ENCODE measurements at places on chromosomes 3 and 15.
A peak's percentile ranks its signal among the peaks of the same experiment; 100 is the strongest.

- DNase-seq, result no peak
Observed at GRCh38 chr3:155772801-155773200, 27.9 kb upstream of the PLCH1 start.

DNA sequence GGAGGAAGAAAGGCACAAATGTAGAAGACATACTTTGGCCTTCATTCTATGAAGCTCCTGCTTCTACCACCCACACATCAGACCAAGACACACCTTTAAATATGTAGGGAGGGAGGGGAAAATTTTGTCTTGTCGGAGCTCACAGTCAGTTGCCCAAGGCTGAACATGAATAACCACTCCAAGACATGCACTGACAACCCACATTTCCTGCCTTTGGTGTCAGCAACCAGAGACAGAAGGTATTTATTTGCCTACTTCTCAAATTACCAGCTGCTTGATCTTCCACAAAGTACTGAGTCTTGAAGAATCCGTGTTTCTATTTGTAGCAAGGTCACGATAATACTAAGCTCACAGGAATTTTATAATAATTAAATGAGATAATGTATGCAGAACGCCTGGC is 169.7 kb downstream of the KCNMB2 start:
- DNase-seq, result no peak

GRCh38 chr3:174460831-174461230 is 398.3 kb upstream of the NAALADL2 start:
- DNase-seq, result no peak

GRCh38 chr3:37855363-37855970 is 6.2 kb upstream of the CTDSPL start:
- DNase-seq, result peak; percentile 72

DNA sequence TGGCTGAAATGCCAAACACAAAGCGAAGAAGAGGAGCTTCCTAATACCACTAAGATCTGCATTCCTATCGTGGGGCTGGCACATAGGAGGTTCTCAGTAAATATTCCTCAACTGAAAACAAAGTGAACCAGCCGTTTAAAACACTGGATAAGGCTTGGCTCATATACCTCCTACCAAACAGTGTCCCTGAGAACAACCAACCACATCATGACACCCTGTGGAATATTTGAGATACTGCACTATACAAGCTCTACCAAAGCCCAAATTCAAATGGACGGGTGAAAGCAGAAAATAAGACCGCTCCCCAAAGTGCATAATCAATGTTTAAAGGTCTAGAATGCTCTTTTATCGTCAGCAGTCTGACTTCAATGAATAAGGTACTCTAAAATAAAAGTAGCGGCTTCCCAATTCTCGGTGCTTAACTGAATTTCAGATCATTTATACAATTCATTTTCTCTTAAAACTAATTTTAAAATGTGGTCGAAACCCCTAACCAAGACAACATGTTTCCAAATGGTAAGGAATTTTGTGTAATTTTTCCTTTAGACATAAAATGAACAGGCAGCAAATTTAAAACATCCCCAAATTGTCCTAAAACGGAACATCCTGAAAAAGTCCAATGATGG is 425.8 kb downstream of the ERC2 start:
- DNase-seq, result peak; percentile 64

DNA sequence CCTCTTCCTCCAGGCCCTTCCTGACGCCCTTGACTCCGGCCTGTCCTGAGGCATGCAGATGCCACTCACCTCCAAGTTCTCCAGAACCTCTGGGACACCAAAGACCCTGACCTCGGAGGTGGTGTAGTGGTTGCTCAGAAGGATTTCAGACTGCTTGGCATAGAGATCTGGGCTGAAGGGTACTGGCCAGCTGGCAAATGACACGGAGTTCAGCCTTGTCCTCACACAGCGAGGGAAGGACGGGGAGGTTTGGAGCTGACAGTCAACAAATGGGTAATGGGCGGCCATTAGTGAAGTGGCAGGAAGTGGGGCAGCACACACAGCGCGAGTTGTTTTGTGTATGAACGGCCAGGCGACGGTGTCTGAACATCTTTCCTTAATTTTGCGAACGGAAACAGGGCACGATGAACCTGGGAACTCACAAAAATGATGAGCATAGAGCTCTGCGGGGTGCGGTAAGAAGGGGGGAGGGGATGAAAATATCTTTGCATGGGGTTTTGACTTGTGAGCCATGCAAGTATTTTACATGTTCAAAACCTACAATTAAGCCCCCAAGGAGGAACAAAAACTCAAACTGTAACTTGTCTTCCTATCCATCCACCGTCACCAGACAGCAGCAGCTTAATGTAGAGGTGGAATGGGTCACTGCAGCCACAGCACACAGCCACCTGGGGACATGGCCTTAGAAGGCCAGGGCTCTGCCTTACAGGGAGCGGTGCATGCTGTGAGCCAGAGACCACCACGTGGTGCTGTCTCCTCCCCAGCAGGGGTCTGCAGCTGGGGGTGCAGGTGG is 43.6 kb upstream of the RPL32 start:
- no peak for DNase-seq

DNA sequence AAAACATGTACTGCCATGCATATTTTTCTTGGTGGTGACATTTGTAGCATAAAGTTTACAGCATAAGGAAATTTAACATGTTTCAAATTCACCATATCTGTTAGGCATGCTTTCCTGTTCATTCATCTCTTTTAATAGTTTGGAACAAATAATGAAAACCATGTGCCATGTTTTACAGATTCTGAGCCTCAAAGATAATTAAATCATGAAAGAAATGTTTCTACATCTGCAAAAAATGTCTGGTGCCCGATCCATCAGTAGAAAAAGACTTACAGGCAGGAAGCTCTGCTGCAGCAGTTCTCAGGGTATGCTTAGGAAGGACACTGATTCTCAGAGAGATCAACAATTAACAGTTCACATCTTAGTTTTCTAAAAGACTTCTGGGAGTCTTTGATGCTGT is 316.2 kb downstream of the IL5RA start:
- no peak for DNase-seq

DNA sequence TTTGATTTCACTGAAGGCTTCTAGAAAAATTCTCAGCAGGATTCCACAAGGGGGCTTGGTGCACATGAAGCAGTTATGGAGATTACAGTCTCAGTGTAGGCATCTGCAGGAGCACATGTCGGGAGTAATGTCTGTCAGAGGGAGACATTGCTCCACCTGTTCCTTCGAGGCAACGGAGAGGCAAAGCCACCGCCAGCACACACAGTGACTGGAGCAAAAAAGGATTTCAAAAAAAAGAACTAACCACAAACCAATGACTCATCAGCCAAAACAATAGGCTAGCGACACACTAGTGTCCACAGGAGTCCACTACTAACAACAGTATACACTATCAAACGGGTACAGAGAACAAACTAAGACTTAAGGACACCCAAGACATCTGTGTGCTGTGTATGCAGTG is 68.9 kb downstream of the NPTN start:
- no peak for DNase-seq

GRCh38 chr3:99175276-99175812 is 273.8 kb upstream of the DCBLD2 start:
- DNase-seq, result no peak

DNA sequence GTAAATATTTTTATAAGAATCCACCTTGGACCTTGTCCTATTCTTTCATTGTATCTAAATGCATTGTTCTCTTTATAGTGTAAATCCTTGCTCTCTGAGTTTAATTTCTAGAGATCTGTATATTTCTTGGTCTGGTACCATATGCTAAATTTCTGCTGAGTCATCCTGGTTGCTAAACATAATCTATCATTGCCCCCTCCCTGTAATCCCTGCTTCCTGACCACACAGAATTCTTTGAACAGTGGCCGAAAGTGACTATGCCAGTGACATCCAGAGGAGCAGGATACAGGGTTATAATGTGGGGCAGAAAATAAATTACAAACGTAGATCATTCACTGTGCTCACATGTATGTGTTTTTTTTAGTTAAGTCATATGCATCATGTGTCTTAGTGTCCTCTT is 143.1 kb downstream of the DIPK2A start:
- no peak for DNase-seq

GRCh38 chr15:50418041-50418583 is 6.1 kb upstream of the USP8 start:
- DNase-seq, result no peak

DNA sequence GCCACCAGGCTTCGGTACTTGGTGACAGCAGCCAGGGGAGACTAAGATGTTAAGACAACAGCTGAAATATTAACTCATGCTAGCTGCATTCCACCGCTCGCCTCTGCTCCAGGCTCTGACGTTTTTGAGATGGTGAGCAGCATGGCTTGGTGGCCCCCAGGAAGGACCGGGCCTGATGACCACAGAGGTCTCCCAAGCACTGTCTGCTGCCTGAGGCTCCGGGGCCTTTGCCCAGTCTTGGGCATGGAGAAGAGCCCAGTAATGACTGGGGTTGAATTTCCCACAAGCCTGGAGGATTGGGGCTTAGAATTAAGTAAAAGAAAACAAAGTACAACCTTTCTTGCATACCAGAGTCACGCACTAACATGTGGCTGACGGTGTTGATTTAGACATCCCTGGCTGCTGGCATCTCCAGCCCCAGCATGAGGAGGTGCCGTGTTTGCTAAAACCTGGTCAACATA is 243.6 kb upstream of the LYSMD4 start:
- no peak for DNase-seq

DNA sequence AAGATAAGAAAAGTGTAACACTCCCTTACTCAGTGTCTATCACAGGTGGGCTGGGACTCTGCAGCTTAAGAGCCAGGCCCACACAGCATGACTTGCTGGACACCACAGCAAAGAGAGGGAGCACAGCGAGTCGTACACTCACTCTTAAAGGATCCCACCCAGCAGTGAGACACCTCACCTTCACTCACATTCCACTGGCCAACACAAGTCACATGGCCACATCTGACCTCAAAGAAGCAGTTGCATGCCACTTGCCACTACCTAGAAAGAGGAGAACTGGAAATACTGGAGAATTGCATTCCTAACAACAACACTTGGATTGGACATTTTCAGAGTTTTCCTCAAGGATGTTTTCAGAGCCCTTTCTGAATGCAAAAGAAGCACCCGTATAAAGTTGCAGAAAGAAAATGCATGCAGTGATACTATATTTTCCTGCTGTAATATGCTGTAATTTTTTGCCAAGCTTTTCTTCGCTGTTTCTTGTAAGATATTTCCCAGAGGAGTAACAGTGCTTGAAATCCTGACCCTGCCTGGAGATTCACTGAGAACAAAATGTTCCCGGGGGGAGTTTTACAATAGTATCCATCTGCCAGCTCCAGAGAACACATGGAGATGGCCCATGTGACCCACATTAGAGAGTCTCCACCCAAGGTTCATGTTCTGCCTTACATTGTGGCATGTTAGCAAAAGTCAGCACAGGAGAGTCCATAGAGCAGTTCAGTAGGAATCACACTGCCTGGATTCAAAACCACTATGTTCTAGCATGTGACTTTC is 42.2 kb downstream of the TRIM42 start:
- no peak for DNase-seq

- DNase-seq, result no peak
Observed at GRCh38 chr3:87333393-87333892, 57.1 kb upstream of the POU1F1 start.

GRCh38 chr3:22244761-22245521 is 493.9 kb upstream of the ZNF385D start:
- DNase-seq, result no peak

DNA sequence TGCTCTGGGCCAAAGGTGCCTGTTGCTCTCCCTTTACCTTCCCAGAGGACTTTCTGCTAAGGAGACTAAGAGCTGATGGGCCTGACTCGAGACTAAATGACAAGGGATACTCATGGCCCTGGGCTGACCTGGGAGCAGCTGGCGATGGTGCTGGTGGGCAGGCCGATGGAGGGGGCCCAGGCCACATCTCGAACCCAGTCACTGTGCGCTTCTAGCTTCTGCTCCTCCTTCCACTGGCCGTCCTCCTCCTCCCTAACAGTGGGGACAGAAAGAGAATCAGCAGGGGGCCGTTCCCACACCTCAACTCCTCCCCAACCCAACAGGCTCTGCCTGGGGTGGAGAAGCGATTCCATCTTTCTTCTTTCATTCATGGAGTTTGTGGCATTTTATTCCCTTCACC is 12.2 kb upstream of the GHRL start:
- DNase-seq, result no peak

- no peak for DNase-seq
Observed at GRCh38 chr3:14288833-14289451, 110.3 kb downstream of the LSM3 start.

DNA sequence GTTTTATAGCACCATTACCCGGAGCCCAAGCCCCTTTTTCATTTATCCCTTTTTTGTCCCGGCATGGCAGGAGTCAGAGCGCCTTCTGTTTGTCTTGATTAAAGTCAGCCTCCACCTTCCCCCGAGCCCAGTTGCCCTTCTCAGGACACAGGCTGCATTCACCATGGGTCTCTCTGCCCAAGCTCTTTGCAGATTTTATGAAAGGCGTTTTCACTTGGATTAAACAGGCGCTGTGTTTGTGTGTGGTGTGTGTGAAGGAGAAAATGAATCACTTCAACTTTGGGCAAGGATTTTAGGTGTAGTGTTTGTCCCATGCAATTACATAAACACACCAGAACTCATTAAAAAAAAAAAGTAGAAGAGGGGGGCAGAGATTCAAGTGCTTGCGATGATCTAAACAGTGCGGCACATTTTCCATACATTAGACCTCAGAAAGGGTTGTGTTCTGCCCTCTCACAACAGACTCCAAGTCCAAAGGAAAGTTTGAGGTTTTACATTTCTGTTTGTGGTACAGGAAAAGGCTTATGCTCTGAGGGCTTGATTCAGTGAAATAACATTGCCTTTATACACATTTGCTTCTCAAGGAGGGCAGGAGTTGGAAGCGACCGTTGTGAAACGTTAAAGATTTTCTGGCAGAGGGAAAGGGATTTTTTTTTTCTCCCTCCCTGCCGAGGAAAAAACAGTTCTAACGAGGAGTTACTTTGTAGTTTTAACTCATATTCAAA is 14.5 kb upstream of the IL16 start:
- no peak for DNase-seq

DNA sequence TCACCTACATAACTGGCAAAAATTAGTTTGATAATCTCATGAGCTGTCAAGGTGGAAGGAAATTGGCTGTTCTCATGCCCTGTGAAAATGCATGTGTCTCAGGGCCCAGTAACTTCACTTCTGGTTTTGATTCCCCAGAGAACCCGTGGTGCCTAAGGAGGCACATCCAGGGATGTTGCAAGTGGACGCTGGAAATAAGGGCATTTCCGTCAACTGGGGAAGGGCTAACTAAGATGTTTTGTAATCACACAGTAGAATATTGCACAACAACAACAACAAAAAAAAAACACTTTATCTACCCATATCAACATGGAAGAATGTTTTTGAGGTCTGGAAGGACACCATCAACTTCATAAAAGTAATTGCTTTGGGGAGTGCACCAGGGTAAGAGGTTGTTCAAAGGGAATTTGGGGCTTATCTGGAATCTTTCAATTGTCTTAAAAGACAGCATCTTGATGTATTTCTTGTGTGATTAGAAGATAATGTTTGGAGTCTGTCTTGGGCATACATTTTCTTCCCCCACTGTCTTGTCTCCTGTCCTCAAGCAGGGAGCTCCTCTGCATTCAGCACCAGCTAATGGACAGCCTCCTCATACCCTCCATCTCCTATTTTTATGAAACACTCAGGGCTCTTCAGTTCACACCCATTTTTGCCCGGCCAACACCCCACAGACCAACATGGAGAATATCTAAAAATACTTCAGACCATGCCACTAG is 37.2 kb upstream of the PRR20G start:
- DNase-seq, result no peak
